CD14-positive monocyte (primary cell): ENCODE measurements at places on chromosomes 1 and 21.

DNA sequence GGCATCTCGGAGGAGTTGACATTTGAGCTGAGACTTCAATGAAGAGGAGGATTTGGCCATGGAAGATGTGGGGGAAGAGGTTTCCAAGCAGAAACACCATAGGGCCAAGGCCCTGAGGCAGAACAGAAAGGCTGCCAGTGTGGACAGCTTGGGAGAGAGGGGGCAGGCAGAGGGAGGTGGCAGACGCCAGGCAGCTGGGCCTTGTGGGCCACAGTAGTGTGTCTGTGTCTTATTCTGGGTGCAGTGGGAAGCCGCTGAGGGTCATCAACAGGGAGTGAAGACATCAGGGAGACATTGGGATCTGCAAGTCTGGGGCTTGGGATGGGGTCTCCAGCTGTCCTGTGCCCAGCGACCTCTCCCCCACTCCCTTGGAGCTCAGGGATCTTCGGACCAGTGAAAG lies 96.8 kb downstream of the LACTBL1 start:
- no peak for DNase-seq

- no peak for DNase-seq
Measured at GRCh38 chr1:29875557-29876028, 639.3 kb downstream of the PTPRU start.

DNA sequence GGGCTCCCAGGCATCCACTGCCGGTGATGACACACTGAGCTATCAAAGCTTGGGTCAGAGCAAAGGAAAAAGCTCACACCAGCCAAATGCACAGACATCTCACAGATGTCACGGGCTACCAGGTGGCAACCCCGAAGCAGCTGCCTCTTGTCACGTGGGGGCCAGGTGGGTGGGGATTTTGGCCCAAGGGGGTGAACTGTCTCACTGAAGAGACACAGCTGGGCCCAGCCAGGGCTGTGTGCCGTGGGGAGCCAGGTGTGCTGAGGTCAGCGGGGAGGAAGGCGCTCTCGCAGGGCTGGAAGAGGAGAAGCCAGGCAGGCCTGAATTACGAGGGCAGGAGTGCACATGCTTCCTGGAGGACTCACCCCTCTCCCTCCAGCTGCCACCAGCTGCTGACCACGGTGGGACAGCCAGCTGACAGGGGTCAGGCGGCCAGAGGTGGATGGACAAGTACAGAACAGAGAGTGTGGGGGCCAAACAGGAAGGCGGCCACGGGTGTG lies 32.4 kb downstream of the KCNN3 start:
- DNase-seq, result no peak

DNA sequence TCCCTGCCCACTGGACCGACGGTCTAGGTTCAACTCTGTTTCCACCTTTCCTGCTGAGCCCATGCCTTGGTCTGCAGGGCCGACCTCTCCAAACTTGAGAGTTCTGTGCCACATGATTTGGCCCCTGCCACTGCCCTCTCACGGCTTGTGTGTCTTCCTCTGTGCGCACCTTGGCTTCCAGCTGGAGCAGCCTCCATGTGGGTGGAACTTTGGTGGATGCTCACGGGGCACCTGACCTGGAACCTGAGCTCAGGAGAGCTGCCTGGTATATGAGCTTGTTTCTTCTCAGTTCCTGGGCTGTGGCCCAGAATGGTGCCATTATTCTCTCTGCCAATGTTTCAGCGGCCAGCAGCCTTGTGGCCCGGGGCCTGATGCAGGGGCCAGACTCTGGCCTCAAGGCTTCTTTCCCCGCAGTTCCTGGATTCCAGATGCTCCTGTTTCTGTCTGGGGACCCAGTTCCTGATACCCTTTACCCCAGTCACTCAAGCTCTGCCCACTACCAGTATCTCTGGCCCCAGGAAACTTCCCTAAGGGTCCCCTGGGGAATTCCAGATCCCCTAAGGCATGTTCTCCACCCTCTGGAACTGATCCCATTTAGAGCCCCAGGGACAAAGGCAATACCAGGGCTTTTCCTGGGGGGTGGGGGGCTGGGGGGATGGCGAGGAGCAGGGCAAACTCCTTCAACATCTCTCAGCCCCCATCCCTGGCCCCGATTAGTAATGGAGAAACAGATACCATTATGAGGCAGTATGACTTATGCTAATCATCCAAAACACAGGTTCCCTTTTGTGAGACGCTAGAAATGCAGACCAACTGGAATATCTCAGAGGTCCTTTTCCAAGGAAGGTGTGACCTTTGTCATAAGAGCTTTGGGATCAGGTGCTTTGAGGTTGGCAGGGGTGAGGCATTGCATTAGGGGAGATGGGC lies 11.1 kb downstream of the QSOX1 start:
- DNase-seq, result no peak

DNA sequence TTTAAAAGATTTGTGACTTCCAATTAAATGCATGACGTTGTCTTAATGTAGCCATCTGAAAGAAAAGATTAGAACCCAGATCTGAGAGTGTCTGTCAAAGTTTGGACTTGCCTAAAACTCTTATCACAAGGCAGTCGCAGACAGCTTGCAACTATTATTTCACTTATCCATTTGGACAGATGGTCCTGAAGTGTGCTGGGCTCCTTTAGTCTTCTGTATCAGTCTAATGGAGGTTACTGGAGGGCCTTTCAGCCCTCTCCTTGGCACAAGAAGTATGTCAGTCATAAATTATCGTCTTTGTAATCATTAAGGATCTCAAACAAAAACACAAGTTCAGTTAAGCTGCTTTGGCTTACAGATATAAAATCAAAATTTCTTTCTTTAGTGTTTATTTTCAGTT lies 15.5 kb downstream of the PROX1 start:
- DNase-seq, result no peak

DNA sequence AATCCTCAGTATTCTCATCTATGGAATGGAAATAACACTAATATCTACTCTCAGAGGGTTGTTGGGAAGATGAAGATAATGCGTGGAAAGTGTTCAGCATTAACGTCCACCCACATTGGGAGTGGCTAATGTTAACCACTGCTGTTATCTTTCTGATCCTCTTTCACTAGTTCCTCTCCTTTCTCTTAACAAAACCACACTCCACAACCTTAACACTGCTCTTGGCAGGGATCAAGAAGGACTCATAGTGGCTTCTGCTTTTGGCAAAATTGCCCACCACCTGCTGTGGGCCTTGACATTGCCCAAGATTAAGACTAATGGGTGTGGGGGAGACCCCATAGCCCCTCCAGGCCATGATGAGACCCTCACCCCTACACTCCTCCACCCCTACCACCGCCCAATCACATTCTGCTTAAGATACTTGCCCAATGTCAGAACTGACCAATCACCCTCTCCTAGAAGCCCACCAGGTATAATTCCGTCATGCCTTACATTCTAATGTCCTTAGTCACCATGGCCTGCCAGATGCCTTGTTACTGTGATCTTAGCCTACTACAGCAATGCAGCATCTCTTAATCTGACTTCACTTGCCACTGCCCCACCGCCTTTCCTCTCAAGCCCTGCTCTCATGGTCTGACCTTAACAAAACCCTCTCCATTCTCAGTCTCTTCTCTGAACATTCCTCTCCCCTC lies 27.1 kb downstream of the DHCR24 start:
- DNase-seq, result no peak

GRCh38 chr1:42970143-42970542 lies 11.5 kb upstream of the SLC2A1 start:
- no peak for DNase-seq

GRCh38 chr1:216325946-216326345 lies 97.3 kb downstream of the USH2A start:
- no peak for DNase-seq

DNA sequence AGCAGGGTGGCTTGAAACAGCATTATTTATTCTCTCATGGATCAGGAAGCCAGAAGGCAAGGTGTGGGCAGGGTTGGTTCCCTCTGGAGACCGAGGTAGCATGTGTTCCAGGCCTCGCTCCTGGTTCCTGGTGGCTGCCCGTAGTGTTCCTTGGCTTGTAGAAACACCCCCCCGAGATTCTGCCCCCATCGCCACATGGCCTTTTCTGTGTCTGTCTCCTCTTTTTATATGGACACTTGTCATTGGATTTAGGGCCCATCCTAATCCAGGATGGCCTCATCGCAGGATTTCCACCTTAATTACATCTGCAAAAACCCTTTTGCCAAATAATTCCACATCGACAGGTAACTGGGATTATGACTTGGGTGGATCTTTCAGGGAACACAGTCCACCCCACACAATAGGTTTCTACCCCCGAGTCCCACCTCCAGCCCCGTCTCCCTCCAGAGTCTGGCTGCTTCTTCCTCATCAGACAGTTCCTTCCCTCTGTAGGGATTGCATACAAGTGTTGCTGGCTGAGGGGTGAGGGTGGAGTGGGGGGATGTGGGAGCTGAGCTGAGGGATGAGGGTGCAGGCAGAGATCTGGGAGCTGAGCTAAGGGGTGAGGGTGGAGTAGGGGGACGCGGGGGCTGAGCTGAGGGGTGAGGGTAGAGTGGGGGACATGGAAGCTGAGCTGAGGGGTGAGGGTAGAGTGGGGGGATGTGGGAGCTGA lies 12.3 kb upstream of the NPHP4 start:
- DNase-seq, result no peak

- DNase-seq, result no peak
Measured at GRCh38 chr1:72324451-72324850, 42.1 kb upstream of the NEGR1 start.

DNA sequence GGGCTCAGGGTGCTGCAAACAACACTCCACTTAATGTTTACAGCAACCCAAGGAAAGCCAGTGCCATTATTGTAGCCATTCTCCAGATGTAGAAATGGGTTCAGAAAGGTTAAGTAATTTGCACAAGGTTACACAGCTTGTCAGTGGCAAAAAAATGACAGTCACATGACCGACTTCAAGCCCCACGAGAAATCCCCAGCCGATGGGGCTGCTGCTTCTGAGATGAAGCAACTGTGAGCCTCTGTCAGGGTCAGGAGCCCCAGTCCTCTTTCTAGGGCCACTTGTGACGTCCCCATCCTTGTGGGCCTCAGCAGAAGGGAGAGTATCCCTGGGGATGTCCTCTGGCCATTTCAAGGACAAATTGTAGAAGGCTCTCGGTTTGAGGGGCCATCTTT lies 54.8 kb downstream of the EDN2 start:
- no peak for DNase-seq

DNA sequence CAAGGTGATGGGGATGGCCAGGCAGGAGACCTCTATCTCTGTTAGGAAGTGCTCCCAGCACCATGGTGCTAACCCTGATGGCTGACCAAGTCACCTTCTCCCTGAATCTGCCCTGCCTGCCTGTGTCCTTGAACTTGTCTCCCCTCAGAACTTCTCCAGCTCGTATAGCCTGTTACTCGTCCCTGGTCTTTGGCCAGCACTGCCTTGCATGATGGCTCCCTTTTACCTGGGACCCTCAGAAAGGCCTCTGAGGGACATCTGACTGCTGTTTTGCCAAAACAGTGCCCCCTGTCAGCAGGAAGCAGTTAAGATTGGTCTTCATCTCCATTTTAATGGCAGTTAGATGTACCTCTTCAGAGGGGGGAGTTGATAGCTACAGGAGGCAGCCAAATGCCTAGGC lies 148.3 kb downstream of the RHOU start:
- DNase-seq, result no peak

DNA sequence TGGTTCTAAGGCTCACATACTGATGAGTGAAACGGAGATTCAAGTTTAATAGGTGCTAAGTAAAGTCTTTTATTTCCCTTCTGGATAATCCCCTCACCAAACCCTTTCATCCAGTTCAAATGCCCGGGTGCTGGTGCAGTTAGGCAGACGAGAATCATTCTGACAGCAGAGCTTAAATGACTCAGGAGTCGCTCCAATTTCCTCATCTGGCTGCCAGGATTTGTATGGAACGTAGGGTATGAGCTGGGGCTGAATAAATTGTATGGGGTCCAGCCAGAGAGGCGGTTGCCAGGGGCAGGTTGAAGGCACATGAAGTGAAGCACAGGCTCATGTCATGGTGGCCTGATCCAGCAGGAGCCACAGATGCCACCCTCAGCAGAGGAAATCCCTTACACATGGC lies 76.0 kb downstream of the PAPPA2 start:
- no peak for DNase-seq

GRCh38 chr1:206814716-206815341 lies 42.5 kb upstream of the IL10 start:
- DNase-seq, result no peak

DNA sequence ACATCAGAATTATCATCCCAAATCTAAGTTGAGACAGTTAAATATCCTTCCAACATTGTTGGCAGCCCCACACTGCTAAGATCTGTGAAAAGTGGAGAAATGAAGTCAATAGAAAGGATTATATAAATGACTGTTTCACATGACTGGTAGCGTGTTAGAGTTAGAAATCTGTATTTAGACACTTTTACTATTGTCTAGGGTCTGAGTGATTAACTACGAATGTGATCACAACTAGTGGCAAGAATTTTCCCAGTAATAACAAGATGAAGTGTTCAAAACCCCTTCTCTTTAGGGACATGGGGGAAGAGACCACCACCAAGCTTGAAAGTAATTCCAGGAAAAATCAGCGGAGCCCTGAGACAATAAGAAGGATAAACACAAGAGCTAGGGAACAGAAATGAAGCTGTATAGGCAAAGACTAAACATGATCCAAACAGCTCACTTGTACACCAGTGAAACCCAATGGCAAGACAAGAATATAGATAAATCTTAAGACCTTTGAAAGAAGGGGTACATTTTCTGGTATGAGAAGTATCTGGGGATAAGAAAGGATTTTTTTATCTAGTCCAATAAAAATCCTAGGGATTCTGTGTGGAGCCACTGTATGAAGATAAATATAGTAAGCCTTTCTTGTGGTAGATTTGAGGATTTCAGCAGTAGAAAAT lies 646.6 kb upstream of the USP24 start:
- DNase-seq, result no peak

- peak; percentile 59 for DNase-seq
Measured at GRCh38 chr1:247421074-247421473, 5.1 kb downstream of the NLRP3 start.

- no peak for DNase-seq
Measured at GRCh38 chr1:234507626-234508387, 28.8 kb upstream of the TARBP1 start.

GRCh38 chr1:24169286-24169685 lies 17.8 kb downstream of the IFNLR1 start:
- no peak for DNase-seq

DNA sequence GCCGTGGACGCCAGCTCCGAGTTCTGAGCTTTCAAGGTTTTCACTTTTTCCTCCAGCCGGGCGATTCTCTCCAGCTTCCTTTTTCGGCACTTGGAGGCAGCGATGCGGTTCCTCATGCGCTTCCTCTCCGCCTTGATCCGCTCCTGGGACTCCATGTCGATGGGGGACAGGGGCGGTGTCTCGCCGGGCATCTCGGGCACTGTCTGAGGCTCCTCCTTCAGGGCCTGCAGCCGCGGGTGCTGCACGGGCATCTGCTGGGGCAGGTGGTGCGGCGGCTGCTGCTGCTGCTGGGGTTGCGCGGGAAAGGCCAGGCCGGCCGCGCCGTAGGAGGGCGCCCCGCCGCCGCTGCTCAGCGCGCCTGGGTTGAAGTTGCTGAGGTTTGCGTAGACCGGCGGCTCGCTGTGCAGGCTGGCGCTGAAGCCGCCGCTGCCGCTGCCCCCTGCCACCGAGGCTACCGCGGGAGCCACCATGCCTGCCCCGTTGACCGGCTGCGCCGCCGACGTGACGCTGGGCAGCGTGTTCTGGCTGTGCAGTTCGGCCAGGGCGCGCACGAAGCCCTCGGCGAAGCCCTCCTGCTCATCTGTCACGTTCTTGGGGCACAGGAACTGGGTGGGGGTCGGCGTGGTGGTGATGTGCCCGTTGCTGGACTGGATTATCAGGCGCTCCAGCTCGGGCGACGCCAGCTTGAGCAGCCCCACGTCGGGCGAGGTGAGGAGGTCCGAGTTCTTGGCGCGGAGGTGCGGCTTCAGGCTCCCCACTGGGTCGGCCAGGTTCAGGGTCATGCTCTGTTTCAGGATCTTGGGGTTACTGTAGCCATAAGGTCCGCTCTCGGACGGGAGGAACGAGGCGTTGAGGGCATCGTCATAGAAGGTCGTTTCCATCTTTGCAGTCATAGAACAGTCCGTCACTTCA lies 1.4 kb downstream of the JUN start:
- peak; percentile 42 for DNase-seq
